Left kidney (tissue), 8 donors: ENCODE measurements at places on chromosomes 3 and 15.

GRCh38 chr15:73802431-73803041, 49.4 kb upstream of the INSYN1 start:
- no peak for DNase-seq

- DNase-seq, result no peak
Measured at GRCh38 chr3:67037615-67038014, 39.5 kb downstream of the KBTBD8 start.

GRCh38 chr3:11914041-11914440, 67.4 kb upstream of the TAMM41 start:
- DNase-seq, result no peak

DNA sequence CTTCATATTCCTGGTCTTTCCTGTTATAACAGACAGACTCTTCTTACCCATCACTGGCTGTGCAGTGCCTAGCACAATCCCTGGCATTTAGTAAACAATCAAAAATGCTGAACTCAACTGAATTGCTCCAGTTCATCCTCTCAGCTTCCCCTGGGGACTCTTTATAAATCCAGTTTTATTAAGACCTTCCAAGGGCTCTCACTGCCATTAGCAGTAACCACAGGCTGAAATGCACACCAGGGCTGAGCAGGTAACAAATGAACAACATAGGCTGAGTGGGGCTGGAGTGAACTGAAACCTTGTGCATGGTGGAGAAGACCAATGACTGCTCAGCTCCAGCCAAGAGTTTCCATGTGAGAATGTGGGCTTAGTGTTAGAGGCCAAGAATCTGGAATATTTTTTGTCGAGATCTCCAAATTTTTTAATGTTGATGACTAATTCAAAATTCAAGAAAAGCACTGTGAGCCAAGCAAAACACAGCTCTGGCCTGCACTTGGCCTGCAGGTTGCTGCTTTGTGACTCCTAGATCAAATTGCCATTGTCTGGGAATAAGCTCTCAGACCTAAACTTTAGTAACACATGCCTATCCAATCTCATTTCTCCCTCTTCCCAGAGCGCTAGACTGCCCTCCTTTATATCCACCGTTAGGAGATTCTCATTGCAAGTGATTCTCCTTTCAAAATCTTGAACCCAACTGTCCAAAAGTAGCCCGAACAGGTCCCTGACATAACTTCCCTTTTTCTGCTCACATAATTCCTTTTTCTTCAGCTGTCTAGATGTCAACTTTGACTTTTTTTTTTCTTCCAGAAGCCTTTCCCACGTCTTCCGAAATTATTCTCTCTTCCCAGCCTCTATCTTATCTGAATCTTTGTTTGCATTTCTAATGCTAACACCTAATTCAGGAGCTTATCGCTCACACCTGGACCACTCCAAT, 7.4 kb downstream of the SQOR start:
- DNase-seq, result no peak

GRCh38 chr3:33141006-33141405, 27.2 kb downstream of the CRTAP start:
- DNase-seq, result no peak

DNA sequence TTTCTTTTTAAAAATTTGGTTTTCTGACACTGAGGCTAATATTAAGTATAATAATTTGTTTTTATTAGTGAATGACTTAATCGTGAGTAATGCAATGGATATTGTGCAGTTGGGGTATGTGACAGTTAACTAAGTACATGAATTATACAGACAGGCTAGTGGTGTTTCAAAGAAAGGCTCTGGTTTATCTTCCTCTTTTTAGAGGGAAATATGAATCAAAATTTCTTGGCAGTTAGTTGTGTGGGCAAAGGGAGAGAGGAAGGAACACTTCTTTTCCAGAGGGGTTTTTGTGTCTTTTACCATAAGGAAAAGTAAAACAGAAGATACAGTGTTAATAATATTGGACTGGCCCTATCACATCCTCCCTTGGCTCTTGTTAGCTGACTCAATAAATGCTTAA, 2.7 kb downstream of the ZNF654 start:
- DNase-seq, result no peak

DNA sequence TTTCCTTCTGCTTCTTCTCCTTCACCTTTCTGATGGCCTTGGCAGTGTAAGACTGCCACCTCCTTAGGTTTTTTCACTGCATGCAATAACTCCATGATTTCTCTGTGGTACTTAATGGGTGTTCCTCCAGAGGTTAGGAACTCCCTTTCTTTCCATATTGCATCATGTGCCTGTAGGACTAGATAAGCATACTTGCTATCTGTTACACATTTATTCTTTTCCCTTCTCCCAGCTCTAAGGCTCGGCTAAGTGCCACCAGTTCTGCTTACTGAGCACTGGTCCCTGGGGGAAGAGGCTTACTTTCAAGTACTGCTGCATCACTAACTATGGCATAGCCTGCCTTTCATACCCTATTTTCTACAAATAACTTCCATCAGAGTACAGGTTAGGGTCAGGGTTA, 351.8 kb downstream of the OTOL1 start:
- DNase-seq, result no peak

GRCh38 chr3:15750143-15750542, 47.6 kb downstream of the ANKRD28 start:
- DNase-seq, result no peak

DNA sequence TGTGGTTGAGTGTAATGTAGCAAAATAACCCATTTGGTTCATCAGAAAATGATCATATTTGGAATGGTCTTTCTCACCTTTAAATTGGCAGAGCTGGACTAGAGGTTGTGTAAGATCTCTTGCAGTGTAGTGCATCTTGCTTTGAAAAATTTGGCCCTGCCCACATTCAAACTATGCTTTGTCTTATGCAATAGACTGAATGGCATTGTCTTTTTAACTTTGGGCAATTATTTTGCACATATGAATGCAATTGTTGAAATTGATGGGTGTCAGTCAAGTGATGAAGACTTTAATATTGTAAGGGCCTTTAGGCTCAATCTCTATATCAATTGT, 381.4 kb downstream of the GRM7 start:
- DNase-seq, result no peak

DNA sequence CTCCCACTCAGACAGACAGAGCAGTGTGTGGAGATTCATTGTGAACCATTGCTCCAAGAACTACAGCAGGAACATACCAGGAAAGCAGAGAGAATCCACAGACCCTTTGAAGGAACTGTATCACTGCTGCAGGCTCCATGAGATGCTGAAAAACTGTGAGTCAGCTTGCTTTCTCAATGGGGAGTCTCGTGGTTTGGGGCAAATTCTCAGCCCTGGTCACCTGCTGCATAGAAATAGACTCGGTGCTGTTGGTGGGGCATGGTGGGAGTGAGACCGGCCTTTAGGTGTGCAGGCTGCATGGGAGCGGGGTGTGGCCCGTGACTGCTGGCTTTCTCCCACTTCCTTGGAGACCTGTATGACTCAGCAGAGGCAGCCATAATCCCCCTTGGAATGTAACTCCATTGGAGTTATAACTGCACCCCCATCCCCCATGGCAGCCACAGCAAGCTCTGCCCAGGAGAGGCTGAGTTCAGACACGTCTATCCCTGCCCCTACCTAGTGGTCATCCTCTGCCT, 35.6 kb downstream of the ALCAM start:
- no peak for DNase-seq

GRCh38 chr3:20130106-20130505, 55.9 kb downstream of the SGO1 start:
- DNase-seq, result peak; percentile 50

DNA sequence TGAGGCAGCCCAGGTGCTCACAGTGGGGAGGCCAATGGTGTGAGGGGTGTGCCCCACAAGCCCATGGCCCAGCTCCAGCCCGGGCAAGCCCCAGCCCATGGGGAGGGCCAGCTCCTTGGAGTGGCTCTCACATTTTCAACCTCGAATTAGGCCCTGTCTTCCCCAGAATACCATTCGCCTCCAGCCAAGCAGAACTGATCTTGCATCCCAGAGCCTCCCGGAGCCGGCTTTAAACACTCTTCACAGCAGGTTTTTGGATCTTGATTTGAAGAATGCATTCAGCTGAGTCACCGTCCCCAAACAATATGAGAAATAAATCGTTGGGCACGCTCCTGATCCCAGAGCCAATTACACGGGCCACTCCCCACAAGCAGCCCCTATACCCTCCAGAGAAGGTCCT, 23.7 kb downstream of the TPRA1 start:
- DNase-seq, result no peak

DNA sequence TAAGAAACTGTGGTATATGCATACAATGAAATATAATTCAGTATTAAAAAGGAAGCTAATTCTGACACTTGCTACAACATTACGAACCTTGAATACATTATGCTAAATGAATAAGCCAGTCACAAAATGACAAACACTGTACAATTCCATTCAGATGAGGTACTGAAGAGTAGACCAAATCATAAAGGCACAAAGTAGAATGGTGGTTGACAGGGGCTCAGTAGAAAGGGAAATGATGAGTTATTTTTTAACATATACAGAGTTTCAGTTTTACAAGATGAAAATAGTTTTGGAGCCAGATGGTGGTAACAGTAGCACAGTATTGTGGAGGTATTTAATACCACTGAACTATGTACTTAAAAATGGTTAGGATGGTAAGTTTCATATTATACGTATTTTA, 254.6 kb upstream of the RBMS3 start:
- DNase-seq, result no peak

- DNase-seq, result no peak
Measured at GRCh38 chr3:127079211-127079610, 96.3 kb downstream of the PLXNA1 start.

- no peak for DNase-seq
Measured at GRCh38 chr15:89090791-89091626, 2.8 kb downstream of the ABHD2 start.

GRCh38 chr3:168260859-168261258, 165.1 kb upstream of the GOLIM4 start:
- no peak for DNase-seq

GRCh38 chr3:138355071-138355470, 6.7 kb downstream of the MRAS start:
- no peak for DNase-seq

- DNase-seq, result no peak
Measured at GRCh38 chr15:68265081-68265480, 12.5 kb upstream of the FEM1B start.

DNA sequence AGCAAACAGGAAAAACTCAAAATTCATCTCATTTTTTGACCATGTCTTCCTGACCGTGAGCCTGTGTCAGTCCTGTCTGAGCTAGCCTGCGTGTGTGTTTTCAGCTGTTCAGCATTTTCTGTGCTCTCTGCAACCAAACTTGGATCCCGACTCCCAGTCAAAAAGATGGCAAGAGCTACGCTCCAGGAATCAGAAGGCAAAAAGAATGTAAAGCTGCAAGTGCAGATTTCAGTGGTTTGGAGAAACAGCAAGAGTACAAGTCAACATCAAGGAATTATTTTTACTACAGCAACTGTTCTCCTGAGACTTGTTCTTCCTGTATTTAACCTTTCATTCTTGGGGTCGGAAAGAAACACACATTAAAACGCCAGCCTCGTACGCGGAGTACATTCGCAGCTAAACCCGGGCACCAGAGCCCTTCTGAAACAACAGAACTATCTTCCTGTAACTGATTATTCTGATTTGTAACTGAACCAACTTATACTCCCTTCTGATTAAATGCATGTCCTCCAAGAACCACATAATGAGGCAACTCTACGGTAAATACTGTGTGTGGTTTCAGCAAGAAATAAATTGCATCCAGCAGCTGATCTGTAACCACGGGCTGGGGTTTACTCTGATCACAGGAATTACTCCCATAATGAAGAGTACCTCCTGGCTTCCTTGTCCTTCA, 107.4 kb downstream of the LRIG1 start:
- DNase-seq, result no peak

- no peak for DNase-seq
Measured at GRCh38 chr3:32148351-32148750, 41.9 kb downstream of the GPD1L start.

DNA sequence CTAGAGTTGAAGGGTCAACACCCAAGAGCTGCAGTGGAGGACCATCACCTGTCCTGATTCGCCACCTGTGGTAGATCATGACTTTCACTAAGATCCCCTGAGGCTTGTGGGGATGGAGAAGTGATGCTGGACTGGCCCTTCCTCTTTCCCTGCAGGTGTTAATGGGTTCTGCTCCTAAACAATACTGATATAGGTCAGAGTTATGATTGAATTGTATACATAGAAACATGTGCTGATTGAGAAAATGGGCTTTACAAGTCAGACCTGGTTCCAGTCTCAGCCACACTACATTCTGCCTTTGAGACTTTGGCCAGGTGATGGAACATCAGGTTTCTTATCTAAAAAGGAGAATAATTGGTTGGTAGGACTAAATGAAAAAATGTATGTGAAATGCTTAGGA, 418.9 kb upstream of the TPRG1 start:
- no peak for DNase-seq

- DNase-seq, result no peak
Measured at GRCh38 chr15:84001037-84001436, 234.5 kb upstream of the GOLGA6L4 start.

- no peak for DNase-seq
Measured at GRCh38 chr3:167507954-167508353, 34.1 kb upstream of the SERPINI2 start.

GRCh38 chr3:95673215-95673614, 1141.2 kb upstream of the EPHA6 start:
- DNase-seq, result no peak

DNA sequence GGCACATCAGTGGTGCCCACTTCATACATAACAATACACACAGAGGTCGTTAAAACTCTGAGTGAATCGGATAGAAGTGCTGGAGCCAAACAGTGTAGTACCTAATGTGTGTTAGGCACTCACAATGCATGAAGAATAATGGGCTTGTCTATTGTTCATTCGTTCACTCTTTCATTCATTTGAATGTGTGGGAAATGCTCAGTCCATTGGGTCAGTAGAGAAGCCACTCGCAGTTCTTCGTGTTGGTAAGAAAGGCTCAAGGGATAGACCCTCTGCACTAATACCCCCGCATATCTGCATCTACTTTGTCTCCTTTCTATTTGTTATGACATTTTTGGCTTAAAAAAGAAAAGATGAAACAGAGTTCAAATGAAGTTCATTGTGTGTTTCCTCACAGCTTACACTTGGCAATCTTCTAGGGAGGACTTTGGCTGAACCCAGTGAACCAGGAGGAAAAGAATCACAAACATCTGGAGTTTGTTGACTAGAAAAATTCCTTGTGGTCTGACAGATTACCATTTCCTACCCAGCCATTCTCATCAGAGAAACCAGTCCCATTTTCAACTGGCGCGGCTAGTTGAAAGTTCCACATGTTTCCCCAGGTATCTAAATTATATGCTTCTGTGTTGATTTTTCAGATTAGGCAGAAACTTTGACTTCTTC, 32.8 kb upstream of the MFSD1 start:
- peak; percentile 77 for DNase-seq

DNA sequence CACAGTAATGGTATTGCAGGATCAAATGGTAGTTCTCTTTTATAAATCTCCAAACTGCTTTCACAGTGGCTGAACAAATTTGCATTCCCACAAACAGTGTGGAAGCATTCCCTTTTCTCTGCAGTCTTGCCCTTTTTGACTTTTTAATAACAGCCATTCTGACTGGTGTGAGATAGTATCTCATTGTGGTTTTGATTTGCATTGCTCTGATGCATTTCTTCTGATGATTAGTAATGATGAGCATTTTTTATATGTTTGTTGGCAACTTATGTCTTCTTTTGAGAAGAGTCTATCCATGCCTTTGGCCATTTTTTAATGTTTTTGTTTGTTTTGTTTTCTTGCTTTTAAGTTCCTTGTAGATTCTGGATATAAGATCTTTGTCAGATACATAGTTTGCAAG, 316.1 kb upstream of the TMCO5A start:
- no peak for DNase-seq

- no peak for DNase-seq
Measured at GRCh38 chr15:68518046-68518445, 60.7 kb upstream of the CORO2B start.

- DNase-seq, result no peak
Measured at GRCh38 chr15:22265056-22265945, 185.0 kb downstream of the OR4M2 start.
